Left ventricle myocardium inferior (tissue), 1 donor: ENCODE measurements at places on chromosomes 2 and 18.

DNA sequence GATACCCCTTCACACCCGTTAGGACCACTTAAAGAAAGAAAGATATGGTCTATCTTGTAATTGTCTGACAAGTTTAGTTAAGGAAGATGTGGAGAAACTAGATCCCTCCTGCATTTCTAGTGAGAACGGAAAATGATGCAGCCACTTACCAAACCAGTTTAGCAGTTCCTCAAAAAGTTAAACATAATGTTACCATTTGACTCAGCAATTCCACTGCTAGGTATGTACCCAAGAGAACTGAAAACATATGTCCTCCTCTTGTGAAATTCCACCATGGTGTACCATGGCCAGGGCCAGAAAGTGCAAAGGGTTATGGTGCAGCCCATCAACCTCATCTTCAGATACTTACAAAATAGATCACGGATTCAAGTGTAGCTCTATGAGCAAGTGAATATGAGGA, 79.0 kb upstream of the ID2 start:
- no peak for DNase-seq

- DNase-seq = no peak
Measured at GRCh38 chr2:216109962-216110614, 940 bp downstream of the XRCC5 start.

DNA sequence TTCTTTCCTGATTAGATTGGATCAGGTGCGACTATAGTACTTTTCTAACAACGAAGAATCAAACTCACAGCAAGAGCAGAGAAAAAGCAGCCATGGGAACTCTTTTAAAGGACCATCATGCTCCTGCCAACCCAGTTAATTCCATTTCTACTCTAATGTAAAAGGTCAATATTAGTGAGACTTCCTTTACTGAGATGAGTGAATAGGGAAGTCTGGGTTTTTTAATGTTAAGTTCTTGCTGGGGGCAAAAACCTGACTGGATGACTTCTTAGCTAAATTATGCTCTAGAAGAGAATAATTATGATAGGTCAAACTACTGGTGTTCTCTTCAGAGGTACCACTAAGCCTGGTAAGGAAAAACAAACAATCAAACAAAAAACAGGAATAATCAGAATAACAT, 8.4 kb downstream of the SRBD1 start:
- DNase-seq = no peak

- DNase-seq = no peak
Measured at GRCh38 chr2:219325657-219326315, 6.8 kb downstream of the RESP18 start.

DNA sequence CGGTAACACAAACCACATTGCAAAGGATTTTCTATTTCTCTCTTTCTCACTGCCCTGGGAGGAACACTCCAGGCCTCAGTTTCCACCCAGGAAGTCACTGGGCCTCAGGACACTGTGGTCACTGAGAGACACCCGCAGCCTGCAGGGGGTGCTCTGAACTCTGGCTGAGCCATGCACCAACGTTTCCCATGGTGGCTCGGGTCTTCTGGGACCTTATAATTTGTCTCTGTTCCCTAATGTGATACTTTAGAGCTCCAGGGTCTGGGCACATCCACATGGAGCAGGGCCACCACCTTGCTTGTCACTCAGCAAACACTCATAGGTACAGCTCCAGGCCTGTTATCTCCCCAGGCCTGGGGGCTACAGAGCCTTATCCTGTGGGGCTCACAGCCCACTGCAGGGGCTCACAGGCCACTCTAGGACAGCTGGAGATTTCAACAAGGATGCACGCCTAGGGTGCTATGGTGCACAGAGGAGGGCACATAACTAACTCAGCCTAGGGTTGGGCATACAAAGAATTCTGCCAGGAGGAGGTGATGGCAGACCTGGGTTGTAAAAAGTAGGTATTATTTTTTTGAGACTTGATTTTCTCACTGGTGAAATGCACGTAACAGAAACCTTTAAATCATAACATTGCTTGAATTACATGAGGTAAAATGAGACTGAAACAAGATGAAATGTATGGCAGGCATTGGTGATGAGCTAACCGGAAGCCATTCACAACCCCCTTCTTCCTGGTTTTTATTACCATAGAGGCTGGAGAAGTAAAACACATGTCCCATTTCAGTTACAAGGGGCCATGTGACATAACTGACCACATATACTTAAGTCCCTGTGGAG, 3.0 kb upstream of the HS1BP3 start:
- DNase-seq = no peak

- peak; percentile 68 for DNase-seq
Measured at GRCh38 chr2:46471-47345, at the start of gene FAM110C. Gene FAM110C, minus strand, starts transcription at chr2:46505. Its CDS starts 120 bp downstream, at chr2:46385.

- DNase-seq = no peak
Measured at GRCh38 chr2:44579115-44579836, 217.5 kb downstream of the CAMKMT start.

GRCh38 chr2:214395040-214395439, 15.8 kb upstream of the VWC2L start:
- DNase-seq = no peak

DNA sequence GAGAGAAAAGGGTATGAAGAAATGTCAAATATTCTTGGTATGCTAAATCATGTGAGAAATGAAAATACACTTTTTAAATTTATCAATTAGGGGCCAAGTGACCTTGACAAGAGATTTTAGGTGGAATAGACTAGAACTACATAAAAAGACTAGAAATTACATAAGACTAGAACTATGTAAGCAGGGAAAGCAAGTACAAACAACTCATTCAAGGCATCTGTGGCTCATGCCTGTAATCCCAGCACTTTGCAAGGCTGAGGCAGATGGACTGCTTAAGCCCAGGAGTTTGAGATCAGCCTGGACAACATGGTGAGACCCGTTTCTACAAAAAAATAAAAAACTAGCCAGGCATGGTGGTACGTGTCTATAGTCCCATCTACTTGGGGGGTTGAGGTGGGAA, 20.3 kb downstream of the SF3B1 start:
- no peak for DNase-seq
